ENCODE measurements at places on chromosomes 16 and 17. TPM values are rescaled to one million over a fixed set of nuclear protein-coding genes. Genes with fewer than 3 reads are reported as not detected.

DNA sequence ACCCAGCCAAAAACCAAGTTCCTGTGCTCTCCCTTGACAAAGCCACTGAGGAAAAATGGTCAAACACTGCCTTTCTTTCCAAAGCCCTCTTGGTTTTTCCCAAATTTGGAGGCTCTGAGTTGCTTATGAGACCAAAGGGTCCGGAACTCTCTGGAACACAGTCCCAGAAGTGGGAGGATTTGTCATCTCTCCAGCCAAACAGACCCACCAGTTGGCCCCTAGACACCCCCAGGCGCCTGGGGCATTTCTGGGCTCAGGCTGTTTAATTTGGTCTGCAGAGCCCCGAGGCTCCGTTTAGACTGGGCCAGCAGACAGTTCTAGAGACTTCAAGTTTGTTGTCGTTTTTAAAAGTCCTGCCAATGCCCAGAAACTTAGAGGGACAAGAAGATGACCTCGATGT lies 239.1 kb downstream of the SEC14L1 start:
- DNase-seq = no peak

The CBX1 gene
- total RNA-seq = 62.3 TPM

The TMC8 gene
- total RNA-seq = 124 TPM

DNA sequence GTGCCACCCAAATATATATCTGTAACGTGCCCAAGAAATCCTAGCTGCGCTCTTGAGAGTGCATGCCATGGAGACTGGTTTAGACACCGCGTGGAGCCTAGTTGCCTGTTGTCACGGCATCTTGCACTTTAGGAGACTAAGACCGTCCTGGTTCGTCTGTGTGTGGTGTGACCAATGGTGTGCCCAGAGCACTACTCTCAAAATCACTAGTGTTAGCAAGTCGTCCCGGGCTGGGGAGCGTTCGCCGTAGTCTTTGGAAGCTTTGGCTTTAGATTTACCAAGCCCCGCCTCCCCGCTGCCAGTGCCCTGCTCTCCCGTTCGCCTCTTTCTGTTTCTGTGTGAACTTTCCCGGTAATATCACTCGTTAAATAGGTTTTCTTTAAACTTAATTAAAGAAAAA lies 27.0 kb downstream of the CLUH start:
- no peak for DNase-seq

DNA sequence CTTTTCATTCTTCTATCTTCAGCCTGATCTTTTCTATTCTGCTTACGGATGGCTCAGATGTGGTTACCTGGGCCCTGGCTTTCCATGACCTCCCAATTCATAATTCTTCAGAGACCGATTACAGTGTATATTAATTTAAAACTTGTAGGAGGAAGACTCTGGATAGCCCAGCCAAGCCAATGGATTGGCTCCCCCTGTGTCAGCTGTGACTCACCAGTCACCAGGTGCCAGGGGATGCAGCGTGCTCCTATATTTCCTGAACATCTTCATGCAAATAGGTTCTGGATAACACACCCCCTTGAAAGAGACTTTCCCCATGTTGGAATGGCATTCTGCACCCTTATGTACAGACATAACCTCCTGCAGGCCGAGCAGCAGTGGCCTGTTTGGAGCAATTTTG lies 208.3 kb upstream of the WSCD1 start:
- DNase-seq = no peak

DNA sequence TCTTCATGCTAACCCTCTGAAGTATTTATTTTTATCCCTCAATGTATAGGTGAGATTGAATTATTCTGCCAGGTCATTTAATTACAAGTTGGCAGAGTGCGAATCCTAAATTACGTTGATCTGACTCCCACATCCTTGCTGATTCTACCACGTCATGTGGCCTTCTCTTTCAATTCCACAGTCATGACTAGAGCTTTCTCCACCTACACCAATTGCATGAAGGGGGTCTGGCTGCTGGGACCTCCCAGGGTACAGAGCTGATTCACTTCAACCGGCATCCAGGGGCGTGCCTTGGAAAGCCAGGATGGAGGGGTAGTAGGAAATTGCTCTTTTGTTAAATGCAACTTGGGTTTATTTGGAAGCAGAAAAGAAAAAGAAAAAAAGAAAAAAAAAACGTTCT lies 41.1 kb upstream of the CDH13 start:
- no peak for DNase-seq

- DNase-seq = no peak
These were observed 37.5 kb upstream of the GRIN2A start for GRCh38 chr16:10219742-10220141.

- DNase-seq = no peak
These were observed 39.3 kb upstream of the TOB1 start for GRCh38 chr17:50905460-50905803.

The KCTD19 gene
- total RNA-seq = 8.5 TPM

The GSG1L gene
- not detected for total RNA-seq

GRCh38 chr16:63856537-63856936 lies 1265.3 kb downstream of the CDH11 start:
- no peak for DNase-seq

The CDH3 gene
- total RNA-seq = 24.3 TPM

DNA sequence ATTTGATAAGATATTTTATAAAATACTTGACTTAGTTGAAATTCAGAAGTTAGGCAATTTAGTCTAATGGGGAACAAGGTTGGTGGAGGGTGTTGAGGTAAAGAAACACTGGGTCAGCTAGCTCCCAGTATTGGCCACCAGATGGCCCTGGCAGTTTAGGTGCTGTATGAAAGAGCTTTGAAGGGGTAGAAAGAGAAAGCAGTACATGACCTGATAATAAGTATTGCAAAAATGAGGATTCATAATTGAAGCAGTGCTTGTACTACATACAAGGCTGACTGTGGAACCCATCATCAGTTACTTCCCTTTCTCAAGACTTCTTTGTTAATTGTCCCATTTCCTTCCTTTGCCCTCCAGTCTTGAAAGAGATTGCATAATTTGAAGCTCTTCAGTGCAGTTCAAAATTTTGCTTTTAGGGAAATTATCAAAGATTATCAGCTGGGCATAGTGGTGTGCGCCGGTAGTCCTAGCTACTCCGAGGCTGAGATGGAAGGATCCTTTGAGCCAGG lies 29.4 kb downstream of the TANC2 start:
- peak; percentile 38 for DNase-seq

- no peak for DNase-seq
These were observed 6.6 kb downstream of the CDK3 start for GRCh38 chr17:76007131-76007849.

- no peak for DNase-seq
These were observed 3.3 kb upstream of the GAA start for GRCh38 chr17:80097844-80098691.

DNA sequence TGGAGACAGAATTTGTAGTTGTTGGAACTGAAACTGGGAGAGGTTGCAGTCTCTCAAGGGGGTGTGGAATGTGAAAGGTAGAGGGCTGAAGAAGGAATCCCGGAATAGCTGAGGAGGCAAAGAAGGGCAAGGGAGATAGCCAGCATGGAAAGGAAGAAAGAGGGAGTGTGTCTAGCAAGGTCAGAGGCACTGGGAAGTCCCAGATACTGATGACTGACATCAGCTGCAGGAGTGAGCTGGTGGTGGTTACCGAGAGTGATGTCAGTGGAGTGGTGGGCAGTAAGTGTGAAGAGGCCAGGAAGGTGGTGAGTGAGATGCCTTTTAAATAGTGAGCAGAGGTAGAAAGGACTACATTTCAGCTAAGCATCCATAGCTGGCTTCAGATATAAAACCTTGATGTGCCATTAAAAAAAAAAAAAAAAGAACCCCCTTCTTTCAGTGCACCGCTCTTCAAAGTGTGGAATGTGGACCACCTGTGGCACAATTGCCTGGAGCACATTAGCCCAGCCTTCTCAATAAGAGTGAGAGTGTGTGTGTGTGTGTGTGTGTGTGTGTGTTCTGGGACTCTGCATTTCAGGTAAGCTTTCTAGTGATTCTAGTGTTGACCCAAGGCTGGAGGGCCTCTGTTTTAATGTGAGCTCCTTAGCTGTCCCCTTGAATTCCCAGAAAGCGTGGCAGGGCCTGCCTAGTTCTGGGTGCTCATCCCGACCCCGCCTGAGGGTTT lies 8.5 kb downstream of the PRMT7 start:
- peak; percentile 79 for DNase-seq

The DPEP3 gene
- 0.16 TPM for total RNA-seq

The CCL2 gene
- 1.2 TPM for total RNA-seq

The CACNG5 gene
- not detected for total RNA-seq

The MT1H gene
- 37.5 TPM for total RNA-seq

- peak; percentile 78 for DNase-seq
These were observed 65.2 kb downstream of the ARSG start for GRCh38 chr17:68356520-68356919.

The TAC4 gene
- total RNA-seq = not detected

The KRT12 gene
- not detected for total RNA-seq

GRCh38 chr17:81334391-81334901 lies 39.3 kb upstream of the SLC38A10 start:
- DNase-seq = no peak

DNA sequence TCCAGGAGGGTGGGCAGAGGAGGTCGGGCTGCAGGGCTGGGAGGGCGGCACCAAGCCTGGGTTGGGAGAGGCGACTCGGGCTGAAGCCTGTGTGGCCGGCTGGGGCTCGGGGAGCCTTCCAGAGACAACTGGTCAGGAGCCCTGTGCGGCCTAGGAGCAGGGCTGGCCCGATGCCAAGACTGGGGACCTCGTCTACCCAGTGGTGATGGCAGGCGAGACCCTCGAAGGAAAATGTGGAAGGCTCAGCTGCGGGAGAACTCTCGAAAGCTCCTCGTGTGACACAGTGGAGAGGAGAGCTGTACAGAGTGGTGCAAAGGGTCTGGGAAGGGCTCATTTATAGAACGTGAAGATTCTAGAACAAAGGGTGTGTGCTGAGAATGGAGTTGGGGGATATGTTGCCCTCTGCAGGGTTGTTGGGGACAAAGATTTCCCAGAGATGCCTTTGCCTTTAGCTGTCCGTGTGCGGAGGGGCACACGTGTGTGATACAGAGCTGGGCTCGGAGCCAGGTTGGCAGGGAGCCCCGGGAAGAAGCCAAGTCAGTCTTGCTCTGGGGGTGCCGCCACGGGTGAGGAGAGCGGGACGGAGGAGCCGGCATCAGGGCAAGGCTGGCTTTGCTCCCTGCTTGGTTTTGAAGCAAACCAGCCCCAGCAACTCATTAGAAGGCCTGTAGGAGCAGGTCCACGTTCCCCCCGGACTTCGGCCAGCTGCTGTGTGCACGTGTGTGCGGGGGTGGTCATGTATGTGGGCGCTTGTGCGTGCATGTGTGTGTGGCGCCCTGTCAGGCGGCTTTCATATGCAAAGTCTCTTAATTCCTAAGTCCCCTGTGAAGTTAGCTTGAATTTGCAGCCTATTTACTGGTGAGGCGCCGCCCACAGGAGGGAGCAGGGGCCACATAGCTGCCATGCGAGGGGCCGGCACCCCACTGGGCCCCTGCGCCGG lies 132.4 kb upstream of the CHMP6 start:
- no peak for DNase-seq

- DNase-seq = no peak
These were observed 90.3 kb downstream of the GOSR1 start for GRCh38 chr17:30567231-30568116.

The CCDC200 gene
- 0.74 TPM for total RNA-seq

DNA sequence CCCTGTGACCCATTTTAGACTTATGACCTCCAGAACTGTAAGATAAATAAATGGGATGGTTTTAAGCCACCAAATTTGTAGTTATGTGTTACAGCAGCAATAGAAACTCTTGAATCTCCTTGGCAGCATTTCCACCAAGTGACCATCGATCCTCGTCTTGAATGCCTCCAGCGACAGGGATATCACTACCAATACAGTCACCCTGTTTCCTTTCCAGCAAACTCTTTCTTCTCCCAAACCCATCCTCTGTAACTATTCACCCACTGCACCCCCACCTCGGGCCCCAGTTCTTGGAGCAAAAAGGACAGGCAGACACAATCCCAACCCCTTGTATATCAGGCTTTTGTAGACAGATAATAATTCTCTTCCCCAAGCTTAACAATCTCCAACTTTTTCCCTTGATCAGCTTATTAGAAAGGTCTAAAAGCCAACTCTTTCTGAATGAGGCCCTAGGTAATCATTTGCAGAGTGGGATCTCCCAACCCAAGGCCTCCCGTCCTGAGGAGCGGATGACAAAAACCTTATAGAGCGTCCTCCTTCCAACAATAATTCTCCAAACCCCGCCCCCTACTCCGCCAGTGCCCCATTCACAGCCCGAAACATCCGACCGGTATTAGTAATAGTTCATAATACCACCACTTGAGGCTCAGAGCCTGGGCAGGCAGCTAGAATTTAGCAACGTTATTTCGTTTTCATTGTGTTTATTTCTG lies 14.7 kb upstream of the PLLP start:
- no peak for DNase-seq

DNA sequence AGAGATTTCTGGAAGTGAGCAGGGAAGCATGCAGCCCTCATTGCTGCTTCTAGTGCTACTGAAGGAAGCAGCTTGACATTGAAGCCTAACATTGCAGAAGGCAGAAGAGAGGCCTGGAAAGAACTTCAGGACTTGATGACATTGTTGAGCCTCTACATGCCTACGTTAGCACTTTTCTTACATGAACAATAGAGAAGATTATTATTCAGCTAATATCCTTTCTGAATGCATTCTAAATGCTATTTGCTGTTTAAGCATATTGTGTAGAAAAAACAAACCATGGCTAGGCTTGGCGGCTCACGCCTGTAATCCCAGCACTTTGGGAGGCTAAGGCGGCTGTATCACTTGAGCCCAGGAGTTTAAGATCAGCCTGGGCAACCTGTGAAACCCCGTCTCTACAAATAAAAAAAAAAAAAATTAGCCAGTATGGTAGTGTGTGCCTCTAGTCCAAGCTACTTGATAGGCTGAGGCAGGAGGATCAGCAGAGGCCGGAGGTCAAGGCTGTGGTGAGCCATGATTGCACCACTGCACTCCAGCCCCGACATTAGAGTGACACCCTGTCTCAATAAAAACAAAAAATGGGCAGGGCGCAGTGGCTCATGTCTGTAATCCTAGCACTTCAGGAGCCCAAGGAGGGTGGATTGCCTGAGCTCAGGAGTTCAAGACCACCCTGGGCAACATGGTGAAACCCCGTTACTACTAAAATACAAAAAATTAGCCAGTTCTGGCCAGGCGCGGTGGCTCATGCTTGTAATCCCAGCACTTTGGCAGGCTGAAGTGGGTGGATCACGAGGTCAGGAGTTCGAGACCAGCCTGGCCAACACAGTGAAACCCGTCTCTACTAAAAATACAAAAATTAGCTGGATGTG lies 2.2 kb upstream of the AURKB start:
- DNase-seq = no peak

The RNF227 gene
- 2.5 TPM for total RNA-seq

- DNase-seq = no peak
These were observed 95.6 kb downstream of the SALL1 start for GRCh38 chr16:51055434-51055833.

The KRTAP16-1 gene
- not detected for total RNA-seq

The XAF1 gene
- 31.1 TPM for total RNA-seq

GRCh38 chr16:58518083-58518979 lies 3.0 kb downstream of the SETD6 start:
- no peak for DNase-seq

GRCh38 chr17:38464723-38465390 lies 36.6 kb downstream of the ARHGAP23 start:
- no peak for DNase-seq

GRCh38 chr16:81353895-81354294 lies 39.1 kb downstream of the GAN start:
- no peak for DNase-seq

GRCh38 chr17:79621151-79621943 lies 10.5 kb upstream of the RBFOX3 start:
- DNase-seq = no peak

The LITAFD gene
- total RNA-seq = not detected

- DNase-seq = peak; percentile 87
These were observed 32.0 kb downstream of the KDM8 start for GRCh38 chr16:27235055-27235937.
